ENCODE measurements at places on chromosomes 1 and 21.

GRCh38 chr21:27645285-27645684 is 678.4 kb upstream of the ADAMTS5 start:
- DNase-seq, result no peak
- no peaks in the 10 kb centered on the region for H3K36me3 ChIP-seq
- no peak overlapping the region for H3K4me3 ChIP-seq
- peaks cover 34% of the 10 kb centered on the region for H3K4me1 ChIP-seq
- H3K27me3 ChIP-seq, result no peaks in the 10 kb centered on the region

DNA sequence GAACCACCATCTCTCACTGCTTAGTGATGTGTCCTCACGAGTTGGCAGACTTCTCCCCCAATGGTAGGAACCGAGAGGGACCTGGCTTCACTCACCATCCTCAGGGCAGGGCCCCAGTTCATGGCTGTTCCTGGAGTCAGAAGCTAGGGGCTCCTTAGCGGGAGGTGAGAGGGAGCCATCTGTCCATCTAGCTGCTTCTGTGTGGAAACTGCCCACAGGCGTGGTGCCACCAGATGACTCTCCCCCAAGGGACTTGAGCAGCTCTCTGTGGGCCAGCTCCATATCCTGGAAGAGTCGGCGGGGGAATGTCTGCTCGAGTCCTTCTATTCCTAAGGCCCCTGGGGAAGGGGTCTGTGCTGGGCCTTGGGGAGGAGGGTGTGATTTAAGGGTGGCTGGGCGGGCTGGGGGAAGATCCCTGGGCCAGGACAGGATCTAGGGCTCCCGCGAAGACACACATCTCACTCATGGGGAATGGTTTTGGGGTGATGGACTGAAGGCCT is 16.3 kb downstream of the LRRC71 start:
- DNase-seq, result no peak
- 0 out of 2 replicates have a peak, but pooled peaks cover 7% of the 10 kb centered on the region for H3K36me3 ChIP-seq
- no peak overlapping the region for H3K27ac ChIP-seq
- no peaks in the 10 kb centered on the region for H3K27me3 ChIP-seq
- no peaks in the 10 kb centered on the region for H3K4me1 ChIP-seq

GRCh38 chr1:41728403-41729202 is 190.1 kb downstream of the HIVEP3 start:
- no peak overlapping the region for H3K4me3 ChIP-seq
- no peak for DNase-seq
- H3K27me3 ChIP-seq, result no peaks in the 10 kb centered on the region
- H3K36me3 ChIP-seq, result no peaks in the 10 kb centered on the region
- H3K4me1 ChIP-seq, result no peaks in the 10 kb centered on the region

DNA sequence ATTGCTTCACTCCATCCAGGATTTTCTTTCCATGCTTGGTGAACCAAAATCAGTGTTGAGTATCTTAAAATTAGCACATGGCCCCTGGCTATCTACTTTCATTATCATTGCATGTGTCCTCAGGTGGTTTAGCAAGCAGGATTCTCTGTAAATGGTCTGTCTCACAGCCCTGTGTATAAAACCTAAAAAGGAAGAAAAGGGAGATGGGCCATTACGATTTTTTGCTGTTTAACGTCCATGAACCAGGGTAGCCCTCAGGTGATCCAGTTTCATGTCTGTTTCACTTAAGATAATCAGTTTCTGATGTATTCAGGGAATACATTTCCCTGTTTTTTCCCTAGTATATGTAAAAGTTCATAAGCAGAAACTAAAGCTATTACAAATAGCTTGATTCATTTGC is 238.2 kb downstream of the NFIA start:
- H3K27me3 ChIP-seq, result no peaks in the 10 kb centered on the region
- H3K27ac ChIP-seq, result peak overlapping the region; percentile 81
- peaks cover 56% of the 10 kb centered on the region for H3K4me1 ChIP-seq
- H3K4me3 ChIP-seq, result no peak overlapping the region

DNA sequence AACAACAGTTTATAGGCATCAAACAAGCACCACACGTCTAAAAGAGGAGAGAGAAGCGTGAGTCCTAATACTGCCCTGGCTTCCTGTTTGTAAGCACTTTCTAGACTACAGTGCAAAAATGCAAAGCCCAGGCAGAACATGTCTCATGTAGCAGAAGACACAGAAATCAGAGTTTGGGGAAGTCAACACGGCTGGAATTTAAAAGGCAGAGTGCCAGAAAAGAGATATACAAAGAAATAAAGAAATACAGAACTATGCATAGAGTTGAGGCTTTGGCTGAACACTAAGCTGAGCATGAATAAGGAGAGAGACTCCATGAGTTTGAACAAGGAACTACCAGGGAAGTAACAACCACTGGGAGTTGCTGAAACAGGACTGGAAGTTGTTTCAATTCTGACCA is 566.6 kb upstream of the NR5A2 start:
- H3K4me3 ChIP-seq, result no peak overlapping the region
- no peaks in the 10 kb centered on the region for H3K36me3 ChIP-seq
- no peak overlapping the region for H3K27ac ChIP-seq
- no peak for DNase-seq
- H3K27me3 ChIP-seq, result no peaks in the 10 kb centered on the region

DNA sequence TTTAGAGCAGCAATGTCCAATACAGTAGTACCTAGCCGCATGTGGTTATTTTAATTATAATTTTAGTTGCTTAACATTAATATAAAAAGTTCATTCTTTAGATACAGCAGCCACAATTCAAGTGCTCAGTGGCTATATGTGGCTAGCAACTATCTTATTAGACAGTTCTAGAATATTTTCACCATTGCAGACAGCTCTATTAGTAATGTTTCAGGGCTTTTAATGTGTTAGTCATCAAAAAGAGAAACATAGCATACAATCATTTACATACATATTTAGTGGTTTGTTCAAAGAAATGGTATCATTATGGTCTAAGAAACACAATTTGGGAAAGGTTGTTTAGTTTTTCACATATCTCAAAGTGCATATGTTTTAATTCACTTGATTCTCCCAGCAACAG is 66.6 kb upstream of the DYNLT5 start:
- H3K27ac ChIP-seq, result no peak overlapping the region
- H3K27me3 ChIP-seq, result no peaks in the 10 kb centered on the region
- H3K36me3 ChIP-seq, result no peaks in the 10 kb centered on the region
- H3K4me3 ChIP-seq, result no peak overlapping the region
- no peak for DNase-seq

DNA sequence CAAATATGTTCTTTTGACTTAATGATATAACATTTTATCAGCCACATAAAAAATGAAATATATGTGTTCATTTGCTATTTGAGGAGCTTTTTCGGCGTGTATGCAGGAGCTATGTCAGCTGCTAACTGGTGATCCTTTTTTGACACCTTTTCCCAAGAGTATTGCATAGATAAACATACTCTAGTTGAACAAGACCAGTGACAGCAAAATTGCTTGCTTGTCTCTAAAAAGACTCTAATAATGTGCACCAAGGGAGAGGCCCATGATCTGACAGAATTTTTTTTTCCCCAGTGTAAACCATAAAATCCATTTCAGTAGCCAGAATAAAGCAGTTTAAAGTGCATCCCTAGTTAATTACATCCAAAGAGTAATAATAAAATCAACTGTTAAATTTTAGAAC is 103.6 kb upstream of the BARHL2 start:
- H3K4me1 ChIP-seq, result peaks cover 9% of the 10 kb centered on the region
- H3K27ac ChIP-seq, result peak overlapping the region; percentile 48
- H3K27me3 ChIP-seq, result no peaks in the 10 kb centered on the region
- H3K4me3 ChIP-seq, result no peak overlapping the region

GRCh38 chr1:54502342-54502741 is 45.7 kb upstream of the ACOT11 start:
- no peak overlapping the region for H3K4me3 ChIP-seq
- no peaks in the 10 kb centered on the region for H3K36me3 ChIP-seq
- no peak for DNase-seq
- H3K4me1 ChIP-seq, result no peaks in the 10 kb centered on the region
- no peak overlapping the region for H3K27ac ChIP-seq

- H3K36me3 ChIP-seq, result no peaks in the 10 kb centered on the region
- peaks cover 4% of the 10 kb centered on the region for H3K4me1 ChIP-seq
- no peak overlapping the region for H3K27ac ChIP-seq
- DNase-seq, result no peak
- no peak overlapping the region for H3K4me3 ChIP-seq
These were observed 80.9 kb downstream of the ATP1A1 start for GRCh38 chr1:116453906-116454305.

DNA sequence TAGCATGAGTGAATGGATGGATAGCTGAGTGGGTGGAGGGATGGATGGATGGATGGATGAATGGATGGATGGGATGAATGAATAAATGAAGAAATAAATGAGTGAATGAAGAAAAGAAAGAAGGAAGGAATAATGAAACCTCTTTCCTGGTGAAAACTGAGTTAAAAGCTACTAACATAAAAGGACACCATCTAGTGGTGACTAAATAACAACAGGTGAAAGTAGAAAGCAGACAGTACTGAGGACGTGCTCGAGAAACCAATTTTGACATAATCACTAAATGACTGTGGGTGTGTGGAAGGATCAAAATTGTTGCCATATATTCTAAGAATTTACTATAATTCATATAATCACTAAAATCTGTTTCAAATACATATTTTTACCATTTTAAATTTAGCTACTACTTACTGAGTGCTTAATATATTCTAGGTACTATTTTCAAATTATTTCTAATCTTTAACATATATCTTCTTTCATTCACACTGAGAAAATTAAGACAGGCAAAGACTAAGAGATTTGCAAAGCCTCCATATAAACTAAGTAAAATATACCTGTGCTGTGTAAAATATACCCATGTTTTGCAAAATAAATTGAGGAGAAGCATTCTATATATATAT is 522.9 kb downstream of the LRRIQ3 start:
- H3K4me3 ChIP-seq, result no peak overlapping the region
- no peaks in the 10 kb centered on the region for H3K27me3 ChIP-seq
- no peaks in the 10 kb centered on the region for H3K36me3 ChIP-seq
- no peak overlapping the region for H3K27ac ChIP-seq

- no peak overlapping the region for H3K27ac ChIP-seq
- no peak overlapping the region for H3K4me3 ChIP-seq
- no peaks in the 10 kb centered on the region for H3K4me1 ChIP-seq
- no peaks in the 10 kb centered on the region for H3K27me3 ChIP-seq
These were observed 193.9 kb downstream of the FMN2 start for GRCh38 chr1:240285540-240285939.

- no peaks in the 10 kb centered on the region for H3K4me1 ChIP-seq
- no peak for DNase-seq
- H3K27me3 ChIP-seq, result peaks cover 5% of the 10 kb centered on the region
- no peak overlapping the region for H3K4me3 ChIP-seq
- no peak overlapping the region for H3K27ac ChIP-seq
These were observed 12.0 kb upstream of the RHBG start for GRCh38 chr1:156356875-156357534.

GRCh38 chr1:158728510-158729225 is 8.1 kb upstream of the OR6K3 start:
- H3K4me1 ChIP-seq, result no peaks in the 10 kb centered on the region
- no peaks in the 10 kb centered on the region for H3K36me3 ChIP-seq
- H3K27ac ChIP-seq, result no peak overlapping the region
- H3K27me3 ChIP-seq, result peaks cover 24% of the 10 kb centered on the region
- no peak overlapping the region for H3K4me3 ChIP-seq

DNA sequence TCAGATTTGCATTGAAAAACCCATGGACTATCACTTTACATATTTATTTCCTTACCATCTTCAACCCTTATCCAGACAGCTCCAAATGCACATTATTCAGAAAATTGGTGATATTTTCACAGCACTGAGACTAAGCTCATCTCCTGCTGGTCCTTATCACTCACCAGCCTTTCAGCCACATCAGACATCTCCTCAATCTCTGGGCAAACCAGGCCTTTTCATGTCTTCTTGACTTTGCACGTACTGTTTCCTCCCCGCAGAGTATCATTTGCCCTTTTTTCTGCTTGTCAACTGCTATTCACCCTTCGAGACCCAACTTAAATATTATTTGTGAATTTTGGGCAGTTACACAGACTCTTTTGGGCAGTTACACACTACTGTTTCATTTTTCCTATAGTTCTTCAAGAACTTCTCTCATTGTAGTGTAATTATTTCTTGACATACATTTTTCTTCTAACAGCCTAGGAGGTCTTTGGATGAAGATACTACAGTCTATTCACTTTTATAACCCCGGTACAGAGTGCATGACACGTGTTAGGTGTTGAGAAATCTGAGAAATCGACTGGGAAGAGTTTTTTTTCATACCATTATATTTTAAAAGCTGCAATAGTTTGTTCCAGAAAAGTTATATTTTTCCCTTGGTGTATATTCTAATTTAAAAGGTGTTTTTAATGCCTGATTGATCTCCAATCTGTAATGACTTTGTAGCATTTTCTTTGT is 98.0 kb downstream of the FGGY start:
- no peaks in the 10 kb centered on the region for H3K36me3 ChIP-seq
- no peaks in the 10 kb centered on the region for H3K4me1 ChIP-seq
- no peaks in the 10 kb centered on the region for H3K27me3 ChIP-seq
- H3K27ac ChIP-seq, result no peak overlapping the region
- DNase-seq, result no peak

DNA sequence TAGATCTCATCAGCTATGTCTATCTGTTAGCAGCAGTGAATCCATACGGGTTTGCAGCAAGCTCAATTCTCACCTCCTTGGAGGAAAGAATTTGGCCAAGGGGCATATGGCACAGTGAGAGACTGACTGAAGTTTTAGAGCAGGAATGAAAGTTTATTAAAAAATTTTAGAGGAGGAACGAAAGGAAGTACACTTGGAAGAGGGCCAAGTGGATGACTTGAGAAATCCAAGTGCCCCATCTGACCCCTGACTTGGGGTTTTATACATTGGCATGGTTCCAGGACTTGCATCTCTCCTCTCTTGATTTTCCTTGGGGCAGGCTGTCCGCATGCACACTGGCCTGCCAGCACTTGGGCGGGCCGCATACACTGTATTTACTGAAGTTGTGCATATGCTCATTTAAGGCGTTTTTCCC is 9.2 kb upstream of the OSBPL9 start:
- H3K27me3 ChIP-seq, result no peaks in the 10 kb centered on the region
- no peaks in the 10 kb centered on the region for H3K36me3 ChIP-seq
- no peak for DNase-seq
- peaks cover 8% of the 10 kb centered on the region for H3K4me1 ChIP-seq

GRCh38 chr1:95017775-95018174 is 55.0 kb downstream of the ALG14 start:
- peaks cover 16% of the 10 kb centered on the region for H3K4me1 ChIP-seq
- no peak for DNase-seq
- no peak overlapping the region for H3K4me3 ChIP-seq
- H3K27ac ChIP-seq, result no peak overlapping the region
